ENCODE measurements at places on chromosomes 5 and 9. TPM values are rescaled to one million over a fixed set of nuclear protein-coding genes. Genes with fewer than 3 reads are reported as not detected.

NR6A1 gene
- 1.1 TPM for total RNA-seq

NRG2 gene
- total RNA-seq: 0.11 TPM

SPINK5 gene
- not detected for total RNA-seq

GRCh38 chr5:139897982-139898381 lies 102.4 kb downstream of the PSD2 start:
- no peak overlapping the region for H3K4me3 ChIP-seq
- DNase-seq: no peak
- peaks cover 19% of the 10 kb centered on the region for H3K27me3 ChIP-seq

DNA sequence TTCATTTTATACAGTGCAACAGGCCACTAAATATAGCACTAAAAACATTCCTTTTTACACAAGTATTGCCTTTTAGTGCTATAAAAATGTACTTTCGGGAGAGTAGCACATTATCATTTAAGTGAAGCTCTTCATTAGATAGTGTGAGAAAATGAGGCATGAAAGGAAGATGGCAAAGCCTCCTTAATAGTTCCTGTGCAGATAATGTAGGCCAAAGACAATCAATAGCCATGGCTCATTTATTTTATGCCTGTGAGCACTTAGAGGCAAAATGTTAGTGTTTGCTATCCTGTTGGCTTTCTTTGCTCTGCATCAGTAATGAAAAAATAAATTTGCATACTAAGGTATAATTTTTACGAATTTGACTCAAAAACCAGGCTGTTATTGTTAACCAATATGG lies 929.5 kb upstream of the C9orf72 start:
- no peak overlapping the region for H3K4me3 ChIP-seq
- H3K27ac ChIP-seq: no peak overlapping the region
- no peak for DNase-seq
- H3K27me3 ChIP-seq: no peaks in the 10 kb centered on the region
- no peaks in the 10 kb centered on the region for H3K4me1 ChIP-seq

Measured in activated CD8-positive, alpha-beta T cell treated with anti-CD3 and anti-CD28 coated beads for 36 hours (primary cell).